Thoracic aorta endothelial cell (primary cell): ENCODE measurements at places on chromosomes 3 and 15. TPM values are rescaled to one million over a fixed set of nuclear protein-coding genes. Genes with fewer than 3 reads are reported as not detected.

The GATA2 gene
- total RNA-seq = 24.5 and 38.3 TPM in 2 replicates

The TTC23 gene
- 23.8 and 32.4 TPM in 2 replicates for total RNA-seq

The GOLGA6L10 gene
- 0.40 and 1.2 TPM in 2 replicates for total RNA-seq

The PPP1R14D gene
- not detected in 2 replicates for total RNA-seq

The NMNAT3 gene
- total RNA-seq = 0.27 and 0.86 TPM in 2 replicates

The RYK gene
- total RNA-seq = 109 and 111 TPM in 2 replicates

The FBXL22 gene
- 0.13 and 0.14 TPM in 2 replicates for total RNA-seq
